ENCODE measurements at places on chromosomes 1 and 21.

GRCh38 chr1:40880813-40881549, 18.8 kb upstream of the CITED4 start:
- no peak for DNase-seq

GRCh38 chr21:34606051-34606450, 8.9 kb downstream of the RCAN1 start:
- no peak for DNase-seq

- no peak for DNase-seq
Observed at GRCh38 chr1:243733670-243734307, 116.3 kb downstream of the AKT3 start.

DNA sequence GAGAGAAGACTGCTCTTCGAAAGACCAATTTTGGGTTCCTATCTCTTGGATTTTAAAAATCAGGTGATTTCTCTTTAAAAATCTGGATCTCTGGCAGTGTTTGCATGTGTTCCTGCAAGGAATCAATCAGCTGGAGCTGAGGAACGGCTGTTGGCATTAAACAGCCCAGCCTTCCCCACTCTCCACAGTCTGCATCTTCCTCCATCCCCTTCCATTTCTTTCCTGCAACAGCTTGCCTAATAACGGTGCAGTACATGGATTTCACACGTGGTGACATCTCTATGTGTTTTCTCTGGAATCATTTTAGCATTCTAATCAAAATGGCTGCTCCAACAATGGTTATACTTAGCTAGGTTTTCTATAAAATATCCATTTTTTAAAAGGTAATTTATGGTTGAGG, 20.0 kb downstream of the RIPPLY3 start:
- no peak for DNase-seq

- DNase-seq, result no peak
Observed at GRCh38 chr1:13930151-13930550, 230.2 kb downstream of the PRDM2 start.

- no peak for DNase-seq
Observed at GRCh38 chr1:96364576-96364975, 357.0 kb upstream of the PTBP2 start.

GRCh38 chr1:156064615-156065014, 3.7 kb downstream of the RAB25 start:
- no peak for DNase-seq

GRCh38 chr1:45815667-45816458, 12.5 kb downstream of the MAST2 start:
- DNase-seq, result no peak

Measured in stimulated activated CD4-positive, alpha-beta T cell treated with anti-CD3 and anti-CD28 coated beads, Interleukin-1b, Interleukin-23, amount 100 ng/mL, for 1 hour (primary cell).